Stimulated activated CD4-positive, alpha-beta T cell treated with anti-CD3 and anti-CD28 coated beads, Interleukin-1b, Interleukin-23, amount 100 ng/mL, for 1 hour (primary cell): ENCODE measurements at places on chromosomes 1 and 21.

DNA sequence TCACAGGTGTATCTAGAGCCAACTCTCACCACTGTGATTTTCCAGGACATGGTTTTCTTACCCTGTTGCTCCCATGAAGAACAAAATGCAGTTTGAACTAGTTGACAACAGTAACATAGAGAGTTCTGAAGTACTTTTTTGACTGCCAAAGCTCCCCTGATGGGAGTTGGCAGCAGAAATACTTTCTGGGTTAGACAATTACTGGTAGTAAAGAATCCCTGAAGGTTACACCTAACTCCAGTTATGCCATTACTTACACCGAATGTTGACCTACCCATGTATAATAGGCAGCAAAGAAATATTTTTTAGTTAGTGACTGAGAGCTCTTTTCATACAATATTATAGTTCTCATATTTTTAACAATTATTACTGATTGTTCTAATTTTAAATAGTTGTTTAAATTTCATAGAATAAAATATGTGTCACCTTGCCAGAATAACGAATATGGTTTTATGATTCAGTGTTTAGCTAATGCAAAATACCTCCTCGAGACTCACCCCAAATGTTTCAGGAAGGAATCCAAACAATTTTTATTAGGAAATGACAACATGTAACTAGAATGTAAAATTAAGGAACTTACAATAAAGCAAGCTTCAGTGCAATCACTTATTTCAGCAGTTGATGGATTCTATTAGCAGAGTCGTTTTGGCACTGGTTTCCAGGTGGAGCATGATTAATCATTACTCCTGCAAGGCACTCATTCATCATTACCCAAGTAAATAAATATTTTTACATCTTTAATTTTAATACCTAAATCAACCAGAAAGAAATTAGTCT, 237.6 kb downstream of the MRPL39 start:
- DNase-seq, result no peak

- DNase-seq, result no peak
Measured at GRCh38 chr1:155051342-155051776, 243 bp downstream of the ADAM15 start.

- no peak for DNase-seq
Measured at GRCh38 chr1:206723462-206723804, 38.7 kb downstream of the MAPKAPK2 start.

- DNase-seq, result no peak
Measured at GRCh38 chr1:104868794-104869193, 1119.1 kb downstream of the AMY1C start.
